NCI-H510A (cell line): ENCODE measurements at places on chromosomes 5 and 9.
A peak's percentile ranks its signal among the peaks of the same experiment; 100 is the strongest.

DNA sequence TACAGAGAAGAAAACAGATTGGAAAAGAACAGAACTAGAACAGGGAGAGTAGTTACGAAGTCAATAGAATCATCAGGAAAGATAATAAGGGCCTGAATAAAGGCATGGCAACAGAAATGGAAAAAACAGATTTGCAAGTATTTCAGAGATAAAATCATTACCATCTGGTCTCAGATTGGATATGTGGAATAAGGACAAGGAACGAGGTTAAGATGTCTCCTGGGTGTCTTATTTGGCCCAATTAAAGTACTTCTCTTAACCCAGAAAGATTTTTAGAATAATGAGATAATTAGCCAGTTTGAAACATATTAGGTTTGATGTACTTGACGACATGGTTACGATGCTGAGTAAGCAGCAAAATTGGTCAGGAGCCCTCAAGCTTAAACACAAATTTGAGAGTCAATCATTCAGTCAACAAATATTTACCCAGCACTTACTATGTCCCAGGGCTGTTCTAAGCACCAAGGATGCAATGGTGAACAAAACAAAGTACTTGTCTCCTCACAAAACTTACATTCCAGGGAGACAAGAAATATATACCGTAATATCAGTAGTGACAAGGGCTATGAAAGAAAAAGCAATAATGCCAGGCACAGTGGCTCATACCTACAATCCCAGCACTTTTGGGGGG, 18.3 kb downstream of the RICTOR start:
- DNase-seq = no peak

DNA sequence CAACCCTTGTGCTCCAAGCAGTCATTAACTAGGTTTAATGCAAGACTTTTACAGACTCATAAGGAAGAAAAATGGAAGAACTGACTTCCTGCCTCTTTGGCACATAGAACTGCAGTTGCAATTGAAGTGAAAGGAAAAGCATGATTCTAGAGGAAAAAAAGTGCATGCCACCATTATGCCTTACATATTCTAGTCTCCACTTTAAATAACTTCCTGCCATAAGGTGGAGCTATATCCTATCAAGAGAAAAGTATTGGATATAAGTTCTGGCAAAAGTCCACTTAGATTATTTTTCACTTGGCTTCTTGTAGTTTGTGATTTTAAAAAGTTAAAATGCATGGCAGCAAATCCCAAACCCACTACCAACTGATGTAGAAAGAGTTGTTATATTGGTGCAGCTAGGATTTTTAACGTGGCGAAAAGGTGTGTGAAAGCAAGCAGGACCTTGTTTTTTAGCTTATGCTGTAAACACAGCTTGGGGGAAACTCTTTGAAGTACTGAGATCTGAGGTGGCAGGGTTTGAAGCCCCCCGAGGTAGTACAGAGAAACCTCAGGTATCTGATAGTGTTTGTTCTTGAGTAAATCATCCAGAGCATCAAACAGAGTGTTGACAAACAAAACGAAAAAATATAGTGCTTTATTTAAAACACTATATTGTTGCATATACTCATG, 117.9 kb downstream of the ANXA1 start:
- DNase-seq = no peak

GRCh38 chr5:55172937-55173686, at the start of gene CDC20B:
TSS of gene CDC20B (minus strand) at chr5:55173177. CDS start at chr5:55173000, 177 bp downstream.
- DNase-seq = peak; percentile 54

- DNase-seq = no peak
Observed at GRCh38 chr9:33341182-33341581, 50.9 kb downstream of the NFX1 start.

DNA sequence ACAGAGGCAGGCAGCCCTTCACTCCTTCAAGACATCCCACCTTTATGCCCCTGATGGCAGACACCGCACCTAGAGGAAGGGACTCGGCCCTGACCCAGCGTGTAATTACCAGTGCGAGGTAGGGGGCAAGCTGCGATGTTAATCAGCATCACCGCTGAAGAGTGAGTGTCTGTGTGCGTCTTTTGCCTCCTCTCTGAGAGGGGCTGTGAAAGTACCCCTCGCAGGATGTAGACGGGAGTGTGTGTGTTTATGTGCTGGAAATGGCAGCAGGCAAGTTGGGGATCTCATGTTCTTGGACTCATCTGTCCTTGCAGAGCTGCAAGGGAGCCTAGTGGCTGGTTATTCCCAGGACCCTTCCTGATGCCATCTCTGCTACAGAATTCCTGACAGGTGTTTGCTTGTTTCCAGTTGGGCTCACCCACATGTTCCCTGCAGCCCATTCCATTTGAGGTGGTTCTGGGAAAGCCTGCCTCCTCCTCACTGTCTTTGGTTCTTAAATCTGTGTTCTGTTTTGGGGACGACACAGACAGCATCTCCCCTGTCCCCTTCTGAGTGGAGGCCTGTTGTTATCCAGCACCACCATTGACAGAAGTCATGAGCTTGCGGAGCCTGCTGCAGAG, 70.5 kb downstream of the ZNF618 start:
- DNase-seq = no peak

DNA sequence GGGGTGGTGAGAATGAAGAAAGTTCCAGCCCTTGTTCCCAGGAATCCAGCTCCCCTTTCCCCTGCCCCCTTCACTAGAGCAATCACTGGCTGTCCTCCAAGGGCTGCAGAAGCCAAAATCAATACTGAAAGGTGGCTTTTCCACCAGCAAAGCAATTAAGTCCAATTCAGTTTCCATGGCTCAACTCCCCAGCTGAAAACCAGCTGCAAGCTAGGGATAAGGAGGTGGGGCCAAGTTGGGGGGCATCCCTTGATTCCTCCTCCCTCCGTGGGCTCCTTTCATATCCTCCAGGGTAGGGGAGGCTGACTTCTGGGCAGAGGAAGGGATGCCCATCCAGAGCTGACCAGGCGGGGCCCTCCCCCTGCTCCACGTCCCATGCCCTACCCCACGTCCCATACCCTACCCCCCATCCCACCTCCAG, 22.7 kb downstream of the CAMK2A start:
- DNase-seq = no peak

- no peak for DNase-seq
Observed at GRCh38 chr9:69474821-69475220, 149.8 kb downstream of the ENTREP1 start.

GRCh38 chr5:74916831-74917710, 50.9 kb upstream of the FAM169A start:
- no peak for DNase-seq

DNA sequence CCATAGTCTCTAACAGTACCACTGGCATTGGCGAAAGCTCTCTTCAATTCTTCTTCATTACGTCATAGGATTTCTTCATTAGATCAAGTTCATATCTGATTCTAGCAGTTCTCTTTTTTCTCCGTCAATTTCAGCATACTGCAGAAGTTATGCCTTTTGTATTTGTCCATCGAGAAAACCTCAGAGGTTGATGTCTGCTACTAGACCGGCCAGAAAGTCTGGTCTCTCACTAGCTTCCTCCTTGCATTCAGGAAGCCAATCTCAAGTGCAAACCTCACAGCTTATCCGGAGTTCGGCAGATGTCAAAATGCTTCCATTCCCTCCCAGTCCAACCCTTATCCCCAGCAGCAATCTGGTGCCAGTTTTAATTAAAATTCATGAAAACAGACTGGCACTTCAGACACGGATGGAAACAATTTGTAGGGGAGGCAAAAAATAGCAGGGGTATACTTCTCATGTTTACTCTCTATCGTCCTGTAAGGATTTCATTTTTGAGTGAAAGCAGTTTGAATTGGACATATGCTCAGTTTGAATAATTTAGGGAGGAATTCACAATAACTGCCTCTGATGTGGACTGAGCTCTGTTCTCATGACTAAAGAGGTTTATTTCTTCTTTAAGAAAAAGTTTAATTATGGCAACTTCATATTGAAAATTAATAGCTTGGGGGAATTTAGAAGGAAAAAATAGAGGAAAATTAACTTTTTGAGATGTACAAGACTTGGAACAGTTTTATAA, 56.4 kb upstream of the TMC1 start:
- DNase-seq = no peak

DNA sequence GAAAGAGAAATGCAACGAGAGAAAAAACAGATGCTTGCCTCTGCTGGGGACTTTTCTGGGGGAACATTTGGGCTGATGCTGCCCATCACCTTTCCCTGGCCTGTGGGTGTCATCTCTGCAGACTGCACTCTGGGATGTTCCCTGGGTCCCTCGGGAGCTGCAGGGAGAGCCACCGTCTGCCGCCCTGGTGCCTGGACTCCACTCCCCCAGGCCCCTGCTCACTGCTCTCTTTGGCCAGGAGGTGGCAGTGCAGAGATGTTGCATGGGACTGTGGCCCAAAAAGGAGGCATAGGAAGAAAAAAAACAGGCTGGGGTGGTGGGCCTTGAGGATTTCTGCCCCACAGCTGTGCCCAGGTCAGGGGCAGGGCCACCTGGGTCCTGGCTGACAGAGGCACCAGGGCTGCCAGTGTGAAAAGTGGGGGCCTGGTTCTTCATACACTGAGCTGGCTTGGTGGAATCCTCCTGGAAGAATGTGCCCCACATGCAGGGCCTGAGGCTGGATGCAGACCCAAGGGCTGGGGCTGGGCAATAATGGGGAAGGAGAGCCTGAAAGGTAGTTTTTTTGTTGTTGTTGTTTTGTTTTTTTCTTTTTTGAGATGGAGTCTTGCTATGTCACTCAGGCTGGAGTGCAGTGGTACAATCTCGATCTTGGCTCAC, 353.6 kb downstream of the SLIT3 start:
- no peak for DNase-seq

DNA sequence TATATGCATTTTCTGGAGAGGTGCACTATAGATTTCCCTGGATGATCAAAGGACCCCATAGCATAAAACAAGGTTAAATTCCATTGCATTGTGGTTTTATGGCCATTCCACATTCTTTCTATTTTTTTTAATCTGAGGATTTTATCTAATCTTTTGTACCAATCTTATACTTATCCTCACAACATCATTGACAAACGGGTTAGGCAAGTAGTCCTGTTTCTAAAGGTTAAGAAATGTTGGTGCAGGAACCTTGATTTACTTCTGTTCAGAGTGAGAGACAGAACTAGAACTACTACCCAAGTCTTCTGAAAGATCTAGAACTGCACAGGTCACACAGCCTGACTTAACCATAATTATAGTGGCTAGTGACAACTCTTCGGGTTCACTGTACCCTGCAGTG, 5.7 kb upstream of the DAB2 start:
- no peak for DNase-seq

GRCh38 chr5:158373608-158374395, 514.9 kb upstream of the CLINT1 start:
- DNase-seq = no peak

DNA sequence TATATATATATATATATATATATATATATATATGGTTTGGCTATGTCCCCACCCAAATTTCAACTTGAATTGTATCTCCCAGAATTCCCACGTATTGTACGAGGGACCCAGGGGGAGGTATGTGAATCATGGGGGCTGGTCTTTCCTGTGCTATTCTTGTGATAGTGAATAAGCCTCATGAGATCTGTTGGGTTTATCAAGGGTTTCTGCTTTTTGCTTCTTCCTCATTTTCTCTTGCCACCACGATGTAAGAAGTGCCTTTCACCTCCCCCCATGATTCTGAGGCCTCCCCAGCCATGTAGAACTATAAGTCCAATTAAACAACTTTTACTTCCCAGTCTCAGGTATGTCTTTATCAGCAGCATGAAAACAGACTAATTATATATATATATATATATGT, 52.3 kb upstream of the ADAMTS2 start:
- DNase-seq = no peak

GRCh38 chr9:89461265-89461664, 36.6 kb downstream of the SEMA4D start:
- DNase-seq = no peak

- DNase-seq = no peak
Observed at GRCh38 chr5:138711811-138712210, 41.4 kb upstream of the CTNNA1 start.

DNA sequence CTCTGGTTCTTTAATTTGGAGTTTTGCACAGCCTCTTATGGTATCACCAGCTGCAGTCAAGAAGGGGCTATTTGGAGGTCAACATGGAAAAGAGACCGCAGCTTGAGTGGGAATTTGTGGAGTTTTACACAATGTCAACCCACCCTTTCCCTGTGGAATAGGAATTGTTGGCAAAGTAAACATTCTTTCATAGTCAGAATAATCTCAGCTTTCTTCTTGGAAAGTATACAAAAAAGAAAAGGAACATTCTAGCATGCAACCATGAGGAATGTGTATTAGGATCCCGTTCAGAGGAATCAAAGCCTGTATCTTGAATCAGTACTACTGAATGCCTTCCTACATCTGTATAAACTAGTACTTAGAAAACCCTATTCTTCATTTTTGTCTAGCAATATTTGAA, 107.6 kb downstream of the LURAP1L start:
- no peak for DNase-seq

- DNase-seq = no peak
Observed at GRCh38 chr5:118554981-118555380, 433.4 kb downstream of the DTWD2 start.

DNA sequence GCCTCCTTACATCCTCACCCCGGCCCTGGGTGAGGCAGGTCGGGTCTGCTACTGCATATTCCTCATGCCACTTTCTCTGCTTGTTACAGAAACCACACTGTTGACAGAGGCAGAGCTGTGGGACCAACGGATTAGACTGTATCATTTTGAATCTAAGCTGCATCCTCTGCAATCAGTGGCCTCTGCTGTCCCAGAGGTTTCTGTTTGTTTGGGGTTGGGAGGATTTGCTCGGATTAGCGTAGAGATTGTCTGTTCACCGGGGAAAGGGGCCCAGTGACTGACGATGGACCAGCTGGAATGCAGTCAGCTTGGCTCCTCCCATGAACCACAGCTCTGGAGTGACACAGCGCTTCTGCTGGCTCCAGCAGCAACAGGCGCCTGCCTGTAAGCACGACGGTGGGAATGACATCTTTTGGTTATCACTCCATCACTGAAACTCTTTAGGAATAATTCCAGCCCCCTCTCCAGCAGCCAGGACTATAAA, 37.3 kb upstream of the ADRA1B start:
- peak; percentile 12 for DNase-seq

GRCh38 chr5:130992621-130993020, 172.4 kb downstream of the HINT1 start:
- DNase-seq = no peak

DNA sequence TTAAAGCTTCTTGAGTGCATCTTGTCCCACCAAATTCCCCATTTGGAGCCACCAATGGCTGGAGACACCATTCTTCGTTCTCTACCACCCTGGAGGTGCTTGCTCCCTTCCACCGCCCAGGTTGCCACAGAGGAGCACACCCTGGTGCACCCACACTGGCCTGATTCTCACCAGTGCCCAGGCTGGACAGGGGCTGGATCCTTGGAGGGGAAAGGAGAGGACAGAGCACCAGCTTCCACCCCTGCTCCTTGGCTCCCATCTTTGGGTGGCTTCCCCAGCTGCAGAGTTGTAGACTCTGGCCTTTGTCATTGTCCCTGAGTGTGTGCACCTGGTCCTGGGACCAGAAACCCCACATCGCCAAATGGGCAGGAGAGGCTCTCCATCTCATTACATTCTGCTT, 21.9 kb upstream of the CTSV start:
- DNase-seq = no peak
